ENCODE measurements at places on chromosomes 11 and 22.

DNA sequence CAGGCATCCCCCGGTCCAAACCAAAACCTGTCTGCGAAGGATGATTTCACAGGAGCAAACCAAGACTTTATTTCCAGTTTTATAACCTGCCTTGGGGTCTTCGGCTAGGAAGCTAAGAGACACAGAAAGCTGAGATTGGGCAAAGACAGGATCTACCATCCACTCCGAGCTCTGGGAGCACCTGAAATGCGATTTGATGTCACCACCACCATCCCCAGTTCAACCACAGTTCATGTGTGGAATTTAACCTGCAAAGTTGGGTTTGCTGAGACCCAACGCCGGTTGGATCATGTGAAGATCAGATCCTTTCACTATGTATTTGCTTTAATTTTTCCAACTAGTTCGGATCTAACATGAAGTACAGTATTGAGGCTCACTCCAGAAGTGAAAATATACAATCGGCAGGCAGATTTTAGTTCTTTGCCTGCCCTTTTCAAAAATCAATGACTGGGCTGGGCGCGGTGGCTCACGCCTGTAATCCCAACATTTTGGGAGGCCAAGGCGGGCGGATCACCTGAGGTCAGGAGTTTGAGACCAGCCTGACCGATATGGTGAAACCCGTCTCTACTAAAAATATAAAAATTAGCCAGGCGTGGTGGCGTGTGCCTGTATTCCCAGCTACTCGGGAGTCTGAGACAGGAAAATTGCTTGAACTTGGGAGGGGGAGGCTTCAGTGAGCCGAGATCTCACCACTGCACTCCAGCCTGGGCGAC, 1.4 kb upstream of the C11orf24 start:
- no peak for DNase-seq

- DNase-seq: peak; percentile 68
Measured at GRCh38 chr22:39490135-39490798, 11.8 kb upstream of the MIEF1 start.

DNA sequence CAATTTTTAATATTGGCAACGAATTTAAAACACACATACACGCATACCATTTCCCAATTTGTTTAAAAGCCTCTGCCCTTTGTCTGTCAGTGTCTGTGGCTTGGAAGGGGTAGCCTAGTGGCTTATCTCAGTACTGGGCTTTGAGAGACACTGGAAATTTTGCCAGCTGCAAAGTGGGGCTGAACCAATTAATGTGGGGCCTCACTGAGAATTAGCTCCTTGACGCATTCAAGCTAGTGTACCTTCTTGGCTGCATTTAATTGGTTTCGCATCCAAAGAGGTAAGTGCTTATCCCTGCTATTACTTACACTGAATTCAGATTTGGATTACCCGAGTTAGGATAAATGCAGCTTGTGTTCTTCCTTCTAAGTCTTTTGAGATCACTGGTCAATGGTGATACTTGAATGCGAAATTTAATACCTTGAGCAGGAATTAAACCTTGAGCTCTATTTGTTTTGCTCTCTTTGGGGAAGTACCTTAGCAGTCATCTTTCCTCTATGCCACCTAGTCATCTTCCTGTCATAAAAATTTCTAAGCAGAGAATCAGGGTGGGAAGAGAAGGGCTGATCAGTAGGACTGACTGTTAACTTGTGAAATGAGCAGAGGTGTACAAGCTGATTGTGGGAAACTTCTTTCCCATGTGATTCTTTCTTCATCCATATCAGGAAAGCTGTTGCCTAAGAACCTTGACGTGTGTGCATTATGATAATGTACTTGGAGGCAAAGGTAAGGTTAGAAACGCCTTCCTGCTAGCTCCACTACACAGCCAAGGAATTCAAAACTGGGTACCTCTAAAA, 187.7 kb upstream of the E2F8 start:
- no peak for DNase-seq

DNA sequence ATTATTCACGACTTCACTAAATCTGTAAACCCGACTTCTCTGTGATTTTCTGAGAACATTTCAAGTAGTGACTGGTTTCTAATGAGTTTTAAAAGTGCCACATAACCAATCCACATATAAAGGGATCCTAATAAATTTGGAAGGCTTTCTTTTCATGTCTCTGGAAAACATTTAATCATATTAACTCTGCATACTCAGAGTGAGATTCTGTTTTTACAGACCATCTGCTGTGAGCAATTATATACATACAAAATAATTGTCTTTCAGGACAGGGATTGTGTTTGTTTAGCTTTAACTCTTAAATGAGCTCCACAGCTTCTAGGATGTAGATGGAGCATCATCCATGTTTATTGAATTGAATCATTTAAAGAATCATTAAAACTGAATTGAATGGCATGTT, 65.1 kb downstream of the PRMT3 start:
- DNase-seq: no peak

DNA sequence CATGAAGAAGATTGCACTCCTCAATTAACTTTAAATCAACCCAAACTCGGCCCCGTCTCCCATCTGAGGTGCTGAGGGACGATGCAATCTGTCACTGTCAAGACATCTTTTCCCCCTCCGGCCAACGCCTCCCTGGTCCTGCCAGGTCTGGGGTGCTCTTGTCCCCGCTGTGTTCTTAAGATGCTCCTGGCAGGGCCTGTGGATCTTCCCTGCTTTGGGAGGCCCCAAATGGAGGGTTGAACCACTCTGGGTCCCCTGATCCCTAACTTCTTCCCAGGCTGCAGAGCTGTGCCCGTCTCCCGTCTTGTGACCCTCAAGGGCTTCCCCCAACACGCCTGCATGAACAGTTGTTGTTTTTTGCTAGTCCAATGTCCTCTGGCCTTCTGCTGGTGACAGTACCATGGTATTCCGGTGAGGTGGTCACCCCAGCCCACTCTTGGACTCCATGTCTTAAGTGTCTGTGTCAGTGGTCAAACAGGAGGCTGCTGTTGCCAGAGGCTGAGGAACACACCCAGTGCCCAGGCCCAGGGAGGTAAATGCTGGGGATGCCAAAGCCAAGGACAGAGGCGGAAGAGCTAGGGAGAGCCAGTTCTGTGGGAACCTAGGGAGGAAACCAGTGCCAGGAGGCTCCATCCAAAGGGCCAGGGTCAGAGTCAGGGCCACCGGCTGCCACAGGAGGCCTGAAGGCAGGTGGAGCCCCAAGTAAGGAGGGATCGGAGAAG, 70.6 kb upstream of the SHANK2 start:
- DNase-seq: no peak

GRCh38 chr11:82701847-82702520, 31.7 kb downstream of the FAM181B start:
- no peak for DNase-seq

Data from activated effector memory CD4-positive, alpha-beta T cell treated with Interleukin-2 at 50 U/mL for 16 hours (primary cell).